ENCODE measurements at places on chromosomes 1 and 21. TPM values are rescaled to one million over a fixed set of nuclear protein-coding genes. Genes with fewer than 3 reads are reported as not detected.

DNA sequence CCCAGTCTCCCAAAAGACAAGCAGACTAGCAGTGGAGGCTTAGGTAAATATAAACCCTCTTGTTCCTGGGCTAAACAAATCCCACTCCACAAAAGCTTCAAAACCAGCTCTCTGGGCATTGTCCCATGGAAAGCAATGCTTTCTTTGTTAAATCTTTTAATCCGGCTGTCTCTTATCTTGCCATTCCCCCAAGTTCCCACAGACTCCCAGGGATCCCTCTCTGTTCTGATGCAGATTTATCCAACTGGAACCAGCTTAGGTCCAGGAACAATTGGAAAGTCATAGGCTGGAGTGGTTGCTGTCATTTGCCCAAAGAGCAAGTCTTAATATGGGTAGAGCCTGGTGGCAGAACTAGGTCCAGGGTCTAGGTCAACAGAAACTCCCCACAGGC, 110.1 kb upstream of the ATP1A1 start:
- no peak overlapping the region for H3K4me3 ChIP-seq
- H3K36me3 ChIP-seq, result no peaks in the 10 kb centered on the region
- no peak for DNase-seq
- no peak overlapping the region for H3K27ac ChIP-seq

DNA sequence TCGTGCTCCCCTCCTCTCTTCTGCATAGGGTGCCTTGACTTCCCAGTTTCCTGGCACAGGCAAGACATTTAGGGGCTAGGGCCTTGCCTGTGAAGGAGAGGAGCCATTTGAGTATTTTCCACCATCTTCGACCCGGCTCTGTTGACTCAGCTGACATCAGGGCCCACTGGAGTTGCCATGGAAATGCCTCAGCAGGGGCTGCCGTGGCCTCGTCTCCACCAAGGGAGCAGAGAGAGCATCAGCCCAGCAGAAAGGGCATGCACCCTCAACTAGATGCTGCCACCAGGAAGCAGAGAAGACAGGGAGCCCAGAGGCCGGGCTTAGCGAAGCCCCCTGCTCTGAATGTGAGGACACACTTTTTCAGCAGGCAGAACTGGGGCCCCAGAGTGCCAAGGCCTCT, 101.9 kb upstream of the ACTL8 start:
- peaks cover 2% of the 10 kb centered on the region for H3K27me3 ChIP-seq
- no peak overlapping the region for H3K4me3 ChIP-seq
- no peak overlapping the region for H3K27ac ChIP-seq
- no peaks in the 10 kb centered on the region for H3K4me1 ChIP-seq
- no peaks in the 10 kb centered on the region for H3K36me3 ChIP-seq
- DNase-seq, result no peak

GRCh38 chr1:62727656-62728407, 39.6 kb upstream of the DOCK7 start:
- no peaks in the 10 kb centered on the region for H3K27me3 ChIP-seq
- DNase-seq, result no peak
- no peak overlapping the region for H3K4me3 ChIP-seq
- H3K4me1 ChIP-seq, result peaks cover 7% of the 10 kb centered on the region

GRCh38 chr1:156262461-156263287, 14.8 kb upstream of the PAQR6 start:
- no peak overlapping the region for H3K27ac ChIP-seq
- no peak for DNase-seq
- peaks cover 9% of the 10 kb centered on the region for H3K4me1 ChIP-seq
- no peak overlapping the region for H3K4me3 ChIP-seq

GRCh38 chr21:37800057-37800455, 116.2 kb downstream of the KCNJ6 start:
- no peak overlapping the region for H3K4me3 ChIP-seq
- no peaks in the 10 kb centered on the region for H3K36me3 ChIP-seq
- no peaks in the 10 kb centered on the region for H3K4me1 ChIP-seq
- no peak overlapping the region for H3K27ac ChIP-seq
- DNase-seq, result no peak
- peaks cover 13% of the 10 kb centered on the region for H3K27me3 ChIP-seq

DNA sequence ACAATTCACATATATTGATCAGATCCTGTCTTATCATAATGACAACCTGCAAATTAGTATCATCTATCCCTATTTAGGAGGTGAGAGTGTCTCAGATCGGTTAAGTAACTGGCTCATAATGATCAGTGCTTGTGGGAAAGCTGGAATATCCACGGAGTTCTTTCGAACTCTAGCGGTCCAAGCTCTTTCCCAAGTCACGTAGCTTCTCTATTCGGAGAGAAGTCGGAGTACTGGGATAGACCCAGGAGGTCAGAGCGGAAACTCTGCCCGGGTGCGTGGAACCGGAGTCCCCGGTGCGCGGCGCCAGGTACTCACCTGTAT, 339 bp downstream of the PTGS2 start:
- DNase-seq, result no peak
- no peaks in the 10 kb centered on the region for H3K36me3 ChIP-seq
- H3K4me3 ChIP-seq, result peak overlapping the region; percentile 73
- H3K27me3 ChIP-seq, result peaks cover 43% of the 10 kb centered on the region
- H3K4me1 ChIP-seq, result peaks cover 10% of the 10 kb centered on the region
- no peak overlapping the region for H3K27ac ChIP-seq

GRCh38 chr21:29168891-29169315, 38.5 kb downstream of the MAP3K7CL start:
- no peak overlapping the region for H3K27ac ChIP-seq
- peaks cover 4% of the 10 kb centered on the region for H3K4me1 ChIP-seq
- no peak overlapping the region for H3K4me3 ChIP-seq
- no peak for DNase-seq
- no peaks in the 10 kb centered on the region for H3K27me3 ChIP-seq

DNA sequence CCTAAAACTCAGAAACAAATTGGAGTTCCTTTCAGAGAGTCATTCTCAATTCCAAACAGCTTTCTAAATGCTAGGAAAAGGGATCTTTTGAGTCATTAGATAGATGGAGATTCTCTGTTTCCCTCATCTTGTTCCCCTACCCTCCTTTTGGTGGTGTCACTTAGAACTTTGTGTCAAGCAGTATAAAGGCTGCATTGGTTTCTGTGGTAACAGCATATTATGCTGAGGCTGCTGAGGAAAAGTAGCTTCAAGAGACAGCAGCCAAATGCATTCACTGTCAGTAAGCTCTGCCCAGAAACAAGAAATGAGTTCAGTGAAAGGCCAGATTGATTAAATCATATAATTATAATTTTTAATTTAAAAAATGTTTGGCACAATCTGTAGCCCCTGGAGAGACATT, 144.1 kb downstream of the LRRC40 start:
- no peak overlapping the region for H3K27ac ChIP-seq
- H3K4me1 ChIP-seq, result no peaks in the 10 kb centered on the region
- H3K4me3 ChIP-seq, result no peak overlapping the region
- DNase-seq, result no peak
- H3K27me3 ChIP-seq, result peaks cover 1% of the 10 kb centered on the region

The ADAMTSL4 gene
- 0.59 TPM for total RNA-seq

The VCAM1 gene
- total RNA-seq, result not detected

The TCEA3 gene
- 6.8 TPM for total RNA-seq

Measured in activated CD4-positive, alpha-beta T cell treated with anti-CD3 and anti-CD28 coated beads for 36 hours (primary cell).